ENCODE measurements at places on chromosomes 7 and 10.

GRCh38 chr10:16966991-16967865 is 150.0 kb upstream of the RSU1 start:
- DNase-seq = no peak

- no peak for DNase-seq
Observed at GRCh38 chr10:132360766-132361447, 28.9 kb downstream of the LRRC27 start.

DNA sequence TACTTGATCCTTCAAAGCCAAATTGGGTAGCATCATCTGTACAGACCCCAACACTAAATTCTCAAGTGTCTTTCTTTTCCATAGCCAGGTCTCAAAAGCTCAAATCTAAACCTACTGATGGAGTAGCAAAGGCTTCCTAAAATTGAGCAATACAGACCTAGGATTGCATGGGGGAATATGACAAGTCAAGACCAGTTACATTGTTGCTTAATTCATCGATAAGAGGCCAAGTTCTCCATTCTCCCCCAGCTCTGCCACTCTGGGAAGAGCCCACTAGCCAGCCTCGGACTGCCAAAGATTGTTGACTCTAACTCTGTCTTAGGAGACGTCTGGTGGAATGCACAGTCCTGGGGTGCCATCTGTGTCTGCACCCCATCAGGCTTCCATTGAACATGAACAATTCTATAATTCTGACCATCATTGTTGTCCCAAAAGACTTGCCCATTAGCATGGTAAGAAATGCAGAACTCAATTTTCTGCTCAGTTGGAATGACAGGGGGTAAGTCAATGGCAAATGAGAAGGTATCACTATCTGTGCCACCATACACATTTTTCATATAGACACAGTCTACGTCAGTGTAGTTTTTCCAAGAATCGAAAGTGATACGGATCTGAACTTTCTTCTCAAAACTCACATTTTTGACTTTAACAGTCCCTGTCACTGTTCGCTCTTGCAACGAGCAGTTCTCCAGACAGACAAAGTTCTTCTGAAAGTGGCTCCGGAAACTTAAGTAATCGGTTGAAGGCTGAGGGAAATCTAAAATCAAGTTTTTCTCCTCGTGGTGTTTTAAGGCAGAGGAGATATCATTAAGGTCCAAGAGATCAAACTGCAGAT is 2.9 kb downstream of the PPP1R3C start:
- DNase-seq = no peak

DNA sequence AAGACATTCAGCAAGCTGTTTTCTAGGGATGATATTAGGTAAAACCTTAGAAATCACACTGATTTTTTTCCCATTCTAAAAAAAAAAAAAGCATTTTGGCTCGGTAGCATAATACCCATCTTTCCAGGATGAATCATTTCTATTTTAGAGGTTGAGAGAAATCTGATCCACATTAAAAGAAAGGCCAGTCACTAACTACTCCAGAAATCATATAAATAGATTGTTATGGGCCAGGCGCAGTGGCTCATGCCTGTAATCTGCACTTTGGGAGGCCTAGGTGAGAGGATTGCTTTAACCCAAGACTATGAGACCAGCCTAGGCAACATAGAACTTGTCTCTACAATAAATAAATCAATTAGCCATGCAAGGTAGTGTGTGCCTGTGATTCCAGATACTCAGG is 164.3 kb downstream of the BAMBI start:
- no peak for DNase-seq

- no peak for DNase-seq
Observed at GRCh38 chr10:88095778-88096431, 232.5 kb downstream of the PTEN start.

DNA sequence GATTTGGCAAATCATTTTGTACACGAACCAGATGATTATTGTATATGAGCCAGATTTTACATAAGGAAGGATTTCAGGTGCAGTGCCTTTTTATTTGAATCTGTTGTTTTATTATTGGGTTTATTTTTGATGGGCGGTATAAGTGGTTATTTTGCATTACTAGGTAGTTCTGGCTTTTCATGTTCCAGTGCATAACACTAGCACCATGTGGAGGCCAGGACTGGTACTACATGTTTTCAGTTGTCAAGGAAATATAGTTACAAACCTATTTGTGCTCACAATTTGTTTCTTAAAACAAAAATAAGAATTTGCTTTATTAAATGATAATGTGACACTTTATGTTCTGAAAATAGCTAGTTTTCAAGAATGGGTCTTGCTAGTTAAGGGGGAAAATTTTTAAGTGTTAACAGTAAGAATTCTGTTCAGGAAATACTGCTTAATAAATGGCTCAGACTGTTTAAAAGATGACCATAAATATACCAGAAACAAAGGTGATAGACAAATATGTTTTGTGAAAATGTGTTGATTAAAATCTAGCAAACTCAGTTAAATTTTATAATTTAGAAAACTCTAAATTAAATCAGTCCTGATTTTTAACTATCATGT is 7.1 kb upstream of the SEMA3E start:
- no peak for DNase-seq

- no peak for DNase-seq
Observed at GRCh38 chr7:28747854-28748253, 210.3 kb downstream of the TRIL start.

- no peak for DNase-seq
Observed at GRCh38 chr10:36779238-36779846, 346.1 kb upstream of the ANKRD30A start.

GRCh38 chr10:91796331-91797047 is 1.7 kb upstream of the TNKS2 start:
- peak; percentile 14 for DNase-seq

DNA sequence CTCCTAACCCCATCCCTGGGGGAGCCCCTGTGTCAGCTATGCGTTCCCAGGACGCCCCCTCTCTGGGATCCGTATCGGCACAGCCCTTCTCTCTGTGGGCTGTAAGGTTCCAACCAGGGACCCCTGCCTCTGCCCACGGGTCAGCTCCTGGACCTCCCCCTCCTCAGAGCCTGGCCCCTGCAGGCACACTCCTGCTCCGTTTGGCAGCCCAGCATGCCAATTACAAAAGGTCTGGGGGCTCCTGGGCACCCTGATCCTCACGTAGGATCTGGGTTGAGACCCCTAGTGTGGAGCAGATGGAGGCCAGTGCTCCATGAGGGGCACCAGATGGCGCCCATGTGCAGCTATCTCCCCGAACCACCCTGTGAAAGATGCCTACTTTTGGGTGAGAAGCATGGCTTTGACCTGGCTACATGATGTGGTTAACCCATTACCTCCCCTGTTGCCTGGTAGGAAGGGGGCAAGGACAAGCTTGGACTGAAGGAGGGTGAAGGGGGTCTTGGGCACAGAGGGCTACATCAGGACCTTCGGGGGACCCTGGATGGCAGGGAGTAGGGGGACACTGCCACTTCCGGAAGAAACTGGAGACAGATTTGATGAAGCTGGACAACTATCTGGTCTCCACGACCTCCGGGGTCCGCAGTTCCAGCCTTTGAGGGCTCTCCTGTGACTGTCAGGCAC is 9.0 kb downstream of the TACR2 start:
- DNase-seq = no peak

DNA sequence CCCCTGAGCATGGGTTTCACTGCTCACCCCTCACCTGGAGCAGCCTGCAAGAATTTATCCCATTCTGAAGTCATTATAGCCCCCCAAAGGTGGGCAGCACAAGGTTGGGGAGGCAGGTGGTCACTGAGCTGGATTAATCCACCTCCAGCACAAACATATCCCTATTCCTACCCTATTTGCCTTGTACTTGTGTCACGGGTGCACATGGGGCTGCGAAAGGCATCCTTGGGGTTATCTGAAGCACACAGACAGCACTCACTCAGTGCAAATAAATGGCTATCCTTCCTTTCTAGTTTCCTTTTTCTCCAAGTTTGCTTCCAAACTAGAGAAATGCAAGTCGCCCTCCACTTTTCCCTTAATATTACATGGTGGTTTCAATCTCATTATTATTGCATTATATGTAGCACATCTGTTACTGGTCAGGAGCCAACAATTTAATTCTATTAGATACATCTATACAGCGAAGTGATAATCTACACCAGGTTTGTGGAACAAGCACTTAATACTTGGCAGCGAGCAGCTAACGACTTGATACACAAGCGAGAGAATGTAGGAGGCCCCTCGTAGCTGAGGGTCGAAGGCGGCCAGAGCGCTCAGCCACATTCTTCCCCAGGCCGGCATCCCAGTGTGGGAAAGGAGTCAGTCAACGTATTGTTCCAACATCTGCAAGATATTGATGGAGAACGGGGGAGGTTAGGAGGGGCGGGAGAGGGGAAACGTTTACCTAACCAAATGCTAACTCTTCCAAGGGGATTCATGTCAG is 121.3 kb upstream of the HABP2 start:
- DNase-seq = no peak

GRCh38 chr7:82714883-82715282 is 271.3 kb upstream of the CACNA2D1 start:
- DNase-seq = no peak

DNA sequence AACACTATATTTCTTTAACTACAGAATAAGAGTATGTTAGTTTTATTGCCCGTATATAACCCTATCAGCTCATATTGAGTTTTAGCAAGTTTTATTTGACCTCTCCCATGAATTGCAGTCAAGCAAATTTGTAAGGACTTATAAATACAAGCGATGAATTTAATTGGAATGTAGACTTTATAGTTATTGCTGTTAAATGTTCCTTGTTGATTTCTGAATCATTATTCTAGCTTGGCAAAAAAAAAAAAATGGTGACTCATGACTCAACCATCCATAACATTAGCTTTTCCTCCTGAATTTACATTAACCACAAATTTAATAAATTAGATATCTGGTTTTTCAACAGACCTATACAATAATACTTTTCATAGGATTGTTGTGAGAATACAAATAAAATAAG is 334.0 kb upstream of the LRRTM3 start:
- DNase-seq = no peak

- no peak for DNase-seq
Observed at GRCh38 chr7:117844678-117845077, 28.6 kb downstream of the CTTNBP2 start.

- DNase-seq = no peak
Observed at GRCh38 chr10:124763267-124763666, 19.1 kb upstream of the FAM53B start.

DNA sequence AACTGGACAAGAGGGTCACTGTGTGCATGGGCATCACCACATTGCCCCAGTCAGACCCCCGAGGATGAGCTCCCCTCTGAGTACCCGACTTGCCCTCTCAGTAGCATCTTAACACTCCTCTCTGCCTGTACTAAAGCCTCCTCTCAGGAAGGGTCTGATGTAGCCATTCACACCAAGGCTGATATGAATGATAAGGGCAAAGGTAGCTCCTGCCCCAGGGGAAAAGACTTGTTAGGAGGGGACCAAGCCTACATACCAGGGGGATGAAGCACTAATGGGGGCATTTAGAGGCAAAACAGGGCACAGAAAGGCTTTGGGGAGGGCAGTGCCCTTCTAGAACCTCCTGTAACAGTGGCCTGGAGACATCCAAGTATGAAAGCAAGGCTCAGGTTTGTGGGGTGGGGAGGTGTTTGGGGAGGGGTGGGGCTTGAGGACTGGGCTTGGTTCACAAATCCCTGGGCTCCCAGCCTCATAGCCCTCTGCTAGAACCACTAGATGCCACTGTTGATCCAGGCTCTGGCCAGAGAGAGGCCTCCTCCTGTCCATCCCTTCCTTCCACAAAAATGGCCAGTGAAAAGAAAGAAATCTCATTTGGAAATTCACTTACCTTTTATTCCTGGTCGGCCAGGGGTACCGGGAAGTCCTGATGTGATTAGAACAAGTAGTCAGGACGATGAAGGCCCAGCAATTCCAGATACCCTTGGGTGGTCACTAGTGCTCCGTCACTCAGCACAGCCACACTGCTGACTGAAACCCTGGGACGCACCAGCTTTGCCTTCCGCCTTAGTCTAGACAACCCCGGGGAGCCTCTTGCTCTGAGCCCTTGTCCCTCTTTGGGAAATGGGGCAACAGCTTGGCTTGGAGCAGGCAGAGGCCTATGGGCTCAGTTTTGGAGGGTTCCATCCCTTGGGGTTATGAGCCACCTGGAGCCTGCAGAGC is 40.3 kb downstream of the COL17A1 start:
- DNase-seq = no peak

DNA sequence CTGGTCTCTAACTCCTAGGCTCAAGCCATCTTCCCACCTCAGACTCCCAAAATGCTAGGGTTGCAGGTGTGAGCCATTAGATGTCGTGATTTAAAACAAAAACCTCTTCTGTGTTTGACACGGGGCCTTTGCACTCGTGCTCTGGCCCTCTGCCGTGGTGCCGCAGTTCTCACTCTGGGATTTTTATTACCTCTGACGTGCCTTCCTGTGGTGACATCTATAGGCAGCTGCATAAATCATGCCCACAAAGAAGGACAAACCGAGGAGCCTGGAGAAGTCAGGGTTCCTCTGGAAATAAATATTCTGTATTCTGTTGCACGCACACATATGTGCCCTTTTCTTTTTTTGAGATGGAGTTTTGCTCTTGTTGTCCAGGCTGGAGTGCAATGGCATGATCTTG is 25.9 kb upstream of the OCM start:
- no peak for DNase-seq

GRCh38 chr7:471191-471865 is 48.3 kb downstream of the PDGFA start:
- DNase-seq = no peak

DNA sequence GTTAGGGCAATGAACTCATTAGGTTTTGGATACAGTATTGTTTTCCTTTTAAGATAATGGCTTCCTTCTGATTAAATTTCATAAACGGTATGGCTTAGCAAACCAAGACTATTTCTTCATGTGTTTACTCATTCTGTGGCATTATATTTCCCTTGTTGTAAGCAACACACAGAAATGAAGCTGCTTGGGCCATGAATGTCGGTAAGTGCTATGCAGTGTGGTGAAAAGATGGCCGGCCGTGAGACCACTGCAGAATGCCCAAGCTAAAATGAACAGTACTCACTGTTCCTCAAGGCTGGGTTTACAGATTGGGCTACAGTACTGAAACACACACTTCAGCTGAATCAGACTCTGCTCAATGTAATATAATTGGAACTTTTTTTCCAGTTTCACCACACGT is 8.1 kb downstream of the APBB1IP start:
- DNase-seq = no peak

DNA sequence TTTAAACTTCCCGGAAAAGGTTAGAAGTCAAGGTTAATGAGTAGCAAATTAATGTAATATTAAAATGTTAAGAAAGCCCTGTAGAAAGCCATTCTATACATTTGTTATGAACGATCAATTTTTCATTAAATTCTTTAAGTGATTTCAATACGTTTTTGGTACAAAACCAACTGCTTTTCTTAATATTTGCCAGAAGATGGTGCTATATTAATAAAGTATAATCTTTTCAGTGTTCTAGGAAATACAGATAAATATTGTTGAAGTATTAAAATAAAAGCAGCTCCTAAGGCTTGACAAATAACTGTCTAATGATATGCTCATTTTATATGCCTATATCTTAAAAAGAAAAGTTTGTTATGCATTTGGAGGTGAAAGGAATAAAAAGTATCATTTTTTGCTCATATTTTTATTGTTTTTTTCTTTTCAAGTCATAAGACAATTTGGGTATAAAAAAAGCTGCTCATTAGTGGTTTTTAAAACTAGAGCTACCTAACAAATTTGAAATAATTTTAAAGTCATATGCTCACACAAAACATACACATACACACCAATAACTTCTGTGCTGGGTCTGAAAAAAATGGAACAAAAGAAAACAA is 130.3 kb upstream of the POT1 start:
- no peak for DNase-seq

- no peak for DNase-seq
Observed at GRCh38 chr7:90532231-90532929, 62.9 kb downstream of the PTTG1IP2 start.

All from effector memory CD4-positive, alpha-beta T cell (primary cell).